ENCODE measurements at places on chromosomes 7 and 10.
A peak's percentile ranks its signal among the peaks of the same experiment; 100 is the strongest.

GRCh38 chr10:26407406-26407969 lies 30.7 kb upstream of the APBB1IP start:
- DNase-seq, result no peak

DNA sequence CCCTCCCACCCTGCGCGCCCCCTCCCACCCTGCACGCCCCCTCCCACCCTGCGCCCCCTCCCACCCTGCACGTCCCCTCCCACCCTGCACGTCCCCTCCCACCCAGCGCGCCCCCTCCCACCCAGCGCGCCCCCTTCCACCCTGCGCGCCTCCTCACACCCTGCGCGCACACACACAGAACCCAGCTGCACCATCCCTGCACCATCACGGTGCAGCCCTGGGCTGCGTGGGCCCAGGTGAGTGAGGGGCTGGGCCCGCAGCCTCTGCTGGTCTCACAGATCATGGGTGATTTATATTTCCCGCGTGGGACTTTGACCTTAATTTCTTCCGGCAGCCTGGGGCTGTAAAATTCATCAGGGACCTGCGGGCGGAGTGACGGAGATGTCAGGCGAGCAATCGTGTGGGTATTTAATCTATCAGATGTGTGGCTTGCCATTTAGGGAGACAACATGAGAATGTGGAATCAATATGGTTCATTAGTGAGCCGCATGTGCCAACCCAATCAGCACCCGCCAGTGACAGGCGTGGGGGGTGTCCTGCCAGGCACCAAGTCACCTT lies 57.7 kb downstream of the C10orf105 start:
- DNase-seq, result no peak

- DNase-seq, result no peak
Measured at GRCh38 chr10:88332503-88333247, 250.4 kb downstream of the RNLS start.

DNA sequence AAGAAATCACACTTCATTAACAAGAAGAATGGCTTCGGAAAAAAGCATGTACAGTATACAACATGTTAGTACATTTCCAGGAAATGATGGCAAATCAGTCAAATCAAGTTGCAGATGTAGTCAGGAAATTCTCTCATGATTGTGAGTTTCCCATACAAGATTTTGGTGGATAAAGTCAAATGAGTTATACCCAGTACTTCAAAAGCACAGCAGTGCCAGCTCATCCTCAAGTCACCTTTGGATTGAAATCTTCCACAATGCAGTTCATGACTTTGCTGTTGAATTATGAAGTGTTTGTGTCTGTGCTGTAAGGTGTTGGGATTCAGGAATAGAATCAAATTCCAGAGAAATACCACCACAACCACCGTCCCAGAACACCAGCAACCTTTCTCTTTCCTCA lies 301.3 kb upstream of the BMPER start:
- no peak for DNase-seq

DNA sequence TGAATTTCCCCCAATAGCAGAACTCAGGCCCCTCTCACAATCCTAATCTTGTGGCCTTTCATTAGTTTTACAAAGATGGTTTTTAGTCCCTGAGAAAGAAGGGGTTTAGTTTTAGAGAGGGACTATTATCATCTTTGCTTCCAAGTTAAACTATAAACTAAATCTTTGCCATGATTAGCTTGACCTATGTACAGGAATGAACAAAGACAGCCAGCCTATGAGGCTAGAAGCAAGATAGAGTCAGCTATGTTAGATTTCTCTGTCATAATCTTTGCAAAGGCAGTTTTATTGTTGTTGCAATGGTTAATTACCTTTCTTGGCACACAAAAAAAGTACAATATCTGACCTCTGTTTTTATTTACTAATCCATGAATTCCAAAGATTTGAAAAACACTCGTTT lies 19.1 kb downstream of the RNF133 start:
- DNase-seq, result no peak

DNA sequence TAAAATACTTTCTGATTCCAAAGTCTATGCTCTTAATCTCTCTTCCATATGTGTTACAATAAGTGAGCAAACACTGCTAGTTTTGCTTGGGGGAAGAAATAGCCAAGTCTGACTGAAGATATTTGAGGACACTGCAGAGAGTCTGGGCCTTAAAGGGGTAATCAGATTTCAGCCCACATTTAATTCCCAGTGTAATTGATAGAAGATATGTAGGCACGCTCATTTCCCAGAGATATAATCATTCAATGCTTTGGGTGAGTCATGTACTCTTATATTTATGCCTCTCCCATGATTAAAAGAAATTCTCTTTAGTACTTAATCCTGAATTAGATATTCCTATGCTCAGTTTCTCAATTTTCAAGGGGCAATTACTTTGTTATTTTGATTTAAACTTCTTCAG lies 178.1 kb upstream of the POM121L12 start:
- DNase-seq, result no peak

- no peak for DNase-seq
Measured at GRCh38 chr7:13988065-13988464, 1.4 kb downstream of the ETV1 start.

GRCh38 chr7:132441935-132442334 lies 134.3 kb downstream of the PLXNA4 start:
- no peak for DNase-seq

DNA sequence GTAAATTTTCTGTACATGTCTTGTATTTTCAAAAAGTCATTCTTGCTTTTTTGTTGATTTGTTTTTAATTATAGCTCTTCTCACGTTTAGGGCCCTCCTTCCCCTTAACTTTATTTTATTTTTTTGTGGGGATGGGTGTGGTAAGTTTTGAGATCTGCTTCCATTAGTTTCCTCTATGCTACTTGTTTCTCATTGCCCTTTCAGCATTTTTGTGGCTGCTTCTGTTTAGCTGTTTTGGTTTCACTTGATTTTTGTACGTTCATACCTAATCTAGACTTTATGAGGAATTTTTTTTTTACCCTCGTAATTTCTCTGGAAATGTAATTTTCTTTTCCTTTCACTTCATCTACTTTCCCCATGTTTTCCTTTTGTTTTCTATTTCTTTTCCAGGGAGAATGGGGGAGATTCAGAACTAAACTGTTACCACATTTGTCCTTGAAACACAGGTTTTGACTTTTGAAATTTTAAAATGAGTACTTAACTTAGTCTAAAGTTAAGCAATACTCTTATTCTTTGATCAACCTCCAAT lies 80.8 kb downstream of the ATRNL1 start:
- DNase-seq, result no peak

- DNase-seq, result no peak
Measured at GRCh38 chr10:29435809-29436501, 147.1 kb downstream of the LYZL1 start.

DNA sequence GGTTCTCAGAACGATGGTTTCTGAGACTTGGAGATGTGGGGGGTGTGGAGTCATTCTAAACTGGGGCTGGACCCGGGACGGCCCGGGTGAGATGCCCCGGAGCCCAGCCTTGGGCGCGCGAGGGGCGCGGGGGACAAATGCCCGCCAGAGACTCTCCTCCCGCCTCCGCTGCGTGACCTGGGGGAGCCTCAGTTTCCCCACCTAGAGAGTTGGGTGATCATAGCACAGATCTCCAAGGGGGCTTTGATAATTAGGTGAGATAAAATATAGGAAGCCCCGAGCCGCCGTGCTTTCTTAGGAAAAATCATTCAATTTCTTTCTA lies 658 bp upstream of the FZD8 start:
- no peak for DNase-seq

DNA sequence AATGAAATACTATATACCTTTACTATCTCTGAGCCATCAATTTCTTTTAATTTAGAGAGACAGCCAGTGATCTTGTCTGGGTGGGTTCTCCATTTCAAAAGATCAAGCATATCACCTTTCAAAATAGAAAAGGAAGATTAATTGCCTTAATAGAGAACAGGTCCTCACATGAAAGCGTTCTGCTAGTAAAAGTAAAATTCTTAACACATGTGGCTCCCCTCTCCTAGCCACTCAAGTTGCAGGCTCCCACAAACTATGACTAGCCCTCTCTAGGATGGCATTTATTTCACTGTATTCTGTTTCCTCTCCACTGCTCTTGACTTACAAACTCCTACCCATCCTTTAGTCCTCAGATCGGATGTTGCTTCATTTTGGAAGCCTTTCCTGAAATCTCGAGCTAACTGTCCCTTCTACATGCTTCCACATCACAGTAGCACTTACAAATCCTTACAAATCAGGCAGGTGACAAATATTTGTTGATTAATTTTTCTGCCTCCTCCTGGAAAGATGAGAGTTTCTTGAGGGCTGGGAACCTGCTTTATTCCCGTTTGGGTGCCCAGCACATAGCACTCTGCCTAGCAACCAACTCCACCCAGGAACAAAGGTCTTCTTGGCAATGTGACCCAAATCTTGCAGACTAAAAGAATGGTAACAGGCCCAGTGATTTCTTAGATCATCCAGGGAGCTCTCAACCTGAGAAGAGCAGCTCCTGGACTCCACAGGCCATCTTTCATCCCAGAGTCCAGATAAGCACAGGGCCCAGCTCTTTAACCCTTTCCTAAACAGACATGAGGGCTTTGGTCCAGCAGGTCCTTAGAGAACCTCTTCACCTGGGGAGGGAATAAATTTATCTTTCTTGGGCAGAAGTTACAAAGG lies 310.4 kb upstream of the IMMP2L start:
- DNase-seq, result no peak

DNA sequence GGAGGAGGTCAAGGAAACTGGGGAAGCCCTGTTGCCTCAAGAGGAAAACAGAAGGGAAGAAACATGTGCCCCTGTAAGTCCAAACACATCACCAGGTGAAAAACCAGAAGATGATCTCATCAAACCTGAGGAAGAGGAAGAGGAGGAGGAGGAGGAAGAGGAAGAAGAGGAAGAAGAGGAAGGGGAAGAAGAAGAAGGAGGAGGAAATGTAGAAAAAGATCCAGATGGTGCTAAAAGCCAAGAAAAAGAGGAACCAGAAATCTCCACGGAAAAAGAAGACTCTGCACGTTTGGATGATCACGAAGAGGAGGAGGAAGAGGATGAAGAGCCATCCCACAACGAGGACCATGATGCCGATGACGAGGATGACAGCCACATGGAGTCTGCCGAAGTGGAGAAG lies 82.7 kb upstream of the SAMD8 start:
- DNase-seq, result no peak

GRCh38 chr7:118079369-118079768 lies 104.6 kb upstream of the LSM8 start:
- no peak for DNase-seq

DNA sequence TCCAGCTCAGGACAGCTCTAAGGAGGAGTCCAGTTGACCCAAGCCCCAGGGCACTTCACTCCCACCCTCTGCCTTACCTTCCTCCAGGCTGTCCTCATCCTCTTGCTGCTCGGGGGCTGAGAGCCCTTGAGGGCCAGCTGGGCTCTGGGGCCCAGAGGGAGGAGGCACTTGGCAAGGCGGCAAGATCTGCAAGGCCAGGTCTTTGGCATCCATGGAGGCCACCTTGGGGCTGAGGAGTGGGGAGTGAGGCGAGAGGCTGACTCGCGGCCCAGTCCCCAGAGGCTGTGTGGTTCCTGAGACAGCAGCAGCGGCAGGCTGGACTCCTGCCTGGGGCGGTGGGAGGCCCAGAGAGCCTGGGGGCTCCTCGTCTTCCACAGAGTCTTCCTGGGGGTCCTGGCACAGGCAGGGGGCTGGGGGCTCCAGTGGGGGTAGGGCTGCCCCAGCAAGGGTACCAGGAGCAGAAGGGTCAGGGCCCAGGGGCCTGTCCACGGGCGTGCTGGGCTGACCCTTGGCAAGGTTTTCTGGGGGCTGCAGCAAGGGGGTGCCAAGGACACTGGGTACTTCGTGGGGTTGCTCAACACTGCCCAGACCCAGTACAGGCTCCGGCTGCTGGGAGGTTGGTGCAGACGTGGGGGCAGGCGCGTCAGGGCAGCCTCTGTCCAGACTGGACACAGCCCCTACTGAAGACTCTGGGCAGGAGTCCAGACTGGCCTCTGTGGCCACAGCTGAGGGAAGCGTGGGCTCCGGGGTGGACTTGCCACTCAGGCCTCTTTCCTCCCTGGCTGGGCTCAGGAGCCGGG lies 6.5 kb downstream of the NACAD start:
- DNase-seq, result no peak

DNA sequence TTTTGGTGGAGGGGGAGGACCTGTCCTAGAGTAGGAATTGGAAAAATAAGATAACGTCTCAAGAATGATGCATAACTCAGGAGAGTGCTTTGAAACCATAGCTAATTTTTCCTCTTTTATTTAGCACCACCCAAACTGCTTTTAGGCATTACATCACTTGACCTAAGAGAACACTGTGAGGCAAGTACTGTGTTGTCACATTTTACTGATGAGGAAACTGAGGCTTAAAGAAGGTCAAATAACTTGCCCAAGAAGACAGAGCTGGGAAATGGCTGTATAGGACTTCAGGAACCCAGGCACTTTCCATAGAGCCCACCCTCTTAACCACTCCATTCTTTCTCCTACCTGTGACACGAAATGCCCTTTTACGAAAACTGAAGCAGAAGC lies 21.4 kb downstream of the ADRB1 start:
- DNase-seq, result no peak

GRCh38 chr7:99121496-99122021 lies 22.3 kb downstream of the SMURF1 start:
- no peak for DNase-seq

- no peak for DNase-seq
Measured at GRCh38 chr10:12847361-12847975, 154.0 kb downstream of the CCDC3 start.

- no peak for DNase-seq
Measured at GRCh38 chr10:12808014-12808613, 193.4 kb downstream of the CCDC3 start.

GRCh38 chr7:73900286-73900685 lies 39.3 kb downstream of the TMEM270 start:
- DNase-seq, result no peak

GRCh38 chr7:100219271-100219737 lies 445 bp upstream of the PVRIG start:
- DNase-seq, result no peak

GRCh38 chr10:132892004-132892403 lies 50.4 kb downstream of the CFAP46 start:
- DNase-seq, result peak; percentile 20

DNA sequence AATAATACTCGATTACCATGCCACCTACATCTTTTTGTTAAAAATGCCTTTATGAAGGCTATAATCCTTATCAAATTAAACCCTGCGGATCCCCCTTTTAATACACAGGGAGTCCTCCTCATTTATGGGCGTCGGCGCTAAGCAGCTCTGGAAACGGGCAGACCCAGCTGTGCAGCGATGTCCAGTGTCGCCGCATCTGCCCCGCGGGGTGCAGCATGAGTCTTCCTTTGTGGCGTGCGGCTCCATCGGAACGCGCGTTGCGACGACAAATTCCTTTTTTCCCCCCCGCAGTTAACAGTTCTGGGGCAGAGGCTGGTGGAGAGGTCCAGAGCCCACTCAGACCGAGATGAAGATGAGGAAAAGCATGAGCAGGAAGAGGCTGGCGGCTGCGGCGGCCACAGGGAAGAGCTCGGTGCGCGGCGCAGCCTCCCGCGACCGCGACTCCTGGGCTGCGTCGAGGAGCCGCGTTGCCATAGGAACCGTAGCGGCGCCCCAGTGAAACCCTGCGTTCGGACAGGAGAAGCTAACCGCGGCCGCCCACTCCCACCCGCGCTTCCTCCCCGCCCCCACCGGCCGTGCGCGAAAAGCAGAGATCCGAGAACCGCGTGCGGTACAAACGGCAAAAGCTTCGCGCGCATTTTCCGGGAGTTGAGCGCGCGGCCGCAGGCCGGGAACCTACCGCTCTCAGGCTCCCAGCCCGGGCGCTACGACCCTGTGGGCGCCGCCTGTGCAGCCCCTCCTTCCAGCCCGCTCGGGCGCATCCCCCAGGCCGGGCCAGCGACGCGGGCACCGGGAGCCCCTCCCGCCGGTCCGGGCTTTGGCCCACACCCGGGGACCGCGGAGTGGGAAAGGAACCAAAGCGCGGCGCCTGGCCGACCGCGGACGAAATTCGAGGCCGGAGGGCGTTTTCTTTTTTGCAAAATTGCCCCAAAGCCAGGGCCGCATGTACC lies 130.6 kb downstream of the SPAG6 start:
- no peak for DNase-seq
